Hippocampal formation (tissue), 2 donors: ENCODE measurements at places on chromosomes 6 and 20.

GRCh38 chr6:34957231-34957783 is 68.3 kb downstream of the ANKS1A start:
- no peak for DNase-seq

DNA sequence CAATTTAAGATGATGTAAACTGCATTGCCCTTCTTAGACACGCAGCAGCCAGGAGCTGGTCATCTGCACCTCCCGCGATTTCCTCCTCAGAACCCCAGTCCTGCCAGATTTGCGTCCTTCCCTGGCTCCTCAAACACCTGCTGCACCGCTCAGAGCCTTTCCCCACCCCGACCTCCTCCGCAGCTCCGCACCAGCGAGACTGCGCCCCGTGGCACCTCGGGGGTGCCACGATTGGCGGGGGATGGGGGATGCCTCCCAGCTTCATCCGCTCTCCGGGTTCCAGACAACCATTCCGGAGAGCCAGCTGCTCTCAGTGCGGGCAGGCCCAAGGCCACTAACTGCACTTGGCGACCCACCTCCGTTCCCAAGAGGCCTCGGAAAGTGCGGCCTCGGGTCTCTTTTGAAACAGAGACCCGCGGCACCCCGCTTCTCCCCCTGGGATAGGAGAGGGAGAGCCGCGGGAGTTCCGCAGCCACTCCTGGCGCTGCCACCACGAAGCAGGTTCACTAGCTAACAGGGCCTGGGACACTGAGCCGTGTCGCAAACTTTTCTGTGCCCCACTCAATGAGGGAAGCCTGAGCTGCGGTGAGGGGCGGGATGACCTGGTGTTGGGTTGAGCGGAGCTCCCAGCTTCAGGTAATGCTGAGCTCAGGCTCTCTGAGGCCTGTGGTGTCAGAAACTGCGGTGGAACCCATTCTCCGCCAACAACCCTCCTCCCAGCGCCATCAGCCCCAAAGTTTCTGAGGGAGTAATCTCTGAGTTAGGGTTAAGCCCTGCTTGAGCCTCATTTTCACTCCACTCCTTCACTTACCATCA is 7.3 kb upstream of the TFAP2A start:
- DNase-seq, result no peak

GRCh38 chr6:125791151-125791819 is 525 bp downstream of the NCOA7 start:
- peak; percentile 83 for DNase-seq

GRCh38 chr6:56900784-56901183 is 54.1 kb upstream of the BEND6 start:
- DNase-seq, result no peak

GRCh38 chr6:136137008-136137692 is 113.0 kb downstream of the MTFR2 start:
- DNase-seq, result no peak

DNA sequence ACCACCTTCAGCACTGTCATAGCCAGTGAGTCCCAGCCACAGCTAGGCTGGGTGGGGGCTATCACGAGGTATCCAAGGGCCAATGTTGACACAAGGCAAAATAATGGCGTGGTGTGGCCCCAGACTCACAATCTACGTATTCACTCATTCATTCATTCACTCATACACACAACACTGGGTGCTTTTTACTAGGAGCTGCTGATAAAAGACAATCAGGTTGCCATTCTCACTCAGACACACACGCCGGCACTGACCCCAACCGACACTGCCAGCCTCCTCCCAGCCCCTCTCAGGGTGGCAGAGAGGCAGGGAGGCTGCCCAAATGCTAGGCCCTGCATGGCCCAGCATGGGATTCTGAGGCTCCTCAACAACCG is 1.5 kb upstream of the C20orf144 start:
- DNase-seq, result no peak

GRCh38 chr6:125668071-125668470 is 81.4 kb upstream of the HEY2 start:
- peak; percentile 36 for DNase-seq

DNA sequence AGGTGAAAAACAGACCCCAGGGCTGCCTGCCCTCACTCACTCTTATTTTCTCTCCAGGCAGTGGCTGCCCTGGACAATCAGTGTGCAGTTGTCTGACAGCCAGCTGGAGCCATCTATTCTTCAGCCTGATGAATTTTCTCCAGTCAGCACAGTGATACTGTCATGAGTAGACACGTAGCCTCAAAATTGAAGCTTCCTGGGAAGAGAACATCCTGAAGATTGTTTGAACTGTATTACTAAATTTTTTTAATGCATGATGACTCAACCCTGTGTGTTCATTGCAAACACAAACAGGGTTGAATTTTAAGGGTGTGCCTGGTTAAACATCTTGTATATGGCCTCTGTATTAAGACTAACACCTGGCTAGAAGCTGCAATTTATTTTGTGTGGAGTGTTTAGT is 49.8 kb upstream of the STXBP5 start:
- DNase-seq, result no peak

DNA sequence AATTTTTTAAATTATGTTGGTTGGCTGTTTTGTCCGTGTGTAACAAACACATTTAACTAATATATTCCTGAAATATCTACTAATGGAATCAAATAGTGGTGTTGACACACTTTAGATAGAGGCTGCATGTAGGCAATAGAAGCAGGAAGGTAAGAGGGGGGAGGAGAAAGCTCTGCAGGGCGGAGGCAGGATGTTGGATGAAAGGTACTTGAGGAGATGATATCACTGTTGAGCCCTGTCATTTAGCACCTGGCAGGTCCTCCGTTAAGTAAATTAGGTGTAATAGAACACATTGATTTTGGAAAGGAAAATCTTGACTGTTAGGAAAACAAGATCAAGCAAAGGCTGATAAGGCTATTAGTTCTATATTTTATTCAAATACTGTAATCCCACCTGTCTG is 618.7 kb downstream of the PKHD1 start:
- no peak for DNase-seq

- DNase-seq, result no peak
Measured at GRCh38 chr6:160978141-160978901, 13.2 kb upstream of the MAP3K4 start.

DNA sequence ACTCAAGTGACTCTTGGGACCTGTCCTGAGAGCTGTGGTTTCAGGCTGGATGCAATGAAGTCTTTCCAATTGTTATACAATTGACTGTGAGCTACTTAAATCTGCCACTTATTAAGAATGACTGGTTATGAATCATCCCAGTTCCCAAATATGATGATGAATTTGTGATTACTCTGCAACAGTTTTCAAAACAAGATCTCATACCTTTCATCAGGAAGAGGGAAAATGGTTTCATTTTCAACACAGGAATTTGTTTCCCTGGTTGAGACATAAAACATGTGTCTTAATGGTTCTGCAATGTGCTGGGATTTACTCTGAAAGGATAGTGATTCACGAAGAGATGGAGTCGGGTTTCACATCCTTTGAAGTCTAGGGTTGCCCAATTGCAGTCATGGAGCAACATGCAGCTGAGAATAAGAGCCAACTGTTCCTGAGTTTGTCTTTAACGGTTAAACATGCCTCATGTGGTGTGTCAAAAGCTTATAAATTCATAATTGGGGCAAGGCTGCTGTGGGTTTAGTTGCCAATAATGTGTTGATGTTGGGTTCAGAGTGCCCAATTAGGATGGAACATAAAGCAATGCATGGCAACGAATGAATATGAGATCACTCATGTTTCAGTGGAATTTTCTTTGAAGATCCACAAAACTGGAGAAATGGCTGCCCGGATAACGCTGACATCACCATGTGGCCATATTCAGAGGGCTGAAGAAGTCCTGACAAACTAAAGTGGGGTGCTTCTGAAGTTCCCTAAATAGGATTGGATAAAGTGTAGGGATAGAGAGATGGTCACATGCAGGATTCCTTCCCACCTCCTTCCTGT is 41.0 kb downstream of the CYP24A1 start:
- no peak for DNase-seq

- DNase-seq, result no peak
Measured at GRCh38 chr20:57977141-57977540, 251.3 kb downstream of the ANKRD60 start.
